Activated effector memory CD4-positive, alpha-beta T cell treated with Interleukin-2 at 50 U/mL for 16 hours (primary cell): ENCODE measurements at places on chromosomes 11 and 22.

DNA sequence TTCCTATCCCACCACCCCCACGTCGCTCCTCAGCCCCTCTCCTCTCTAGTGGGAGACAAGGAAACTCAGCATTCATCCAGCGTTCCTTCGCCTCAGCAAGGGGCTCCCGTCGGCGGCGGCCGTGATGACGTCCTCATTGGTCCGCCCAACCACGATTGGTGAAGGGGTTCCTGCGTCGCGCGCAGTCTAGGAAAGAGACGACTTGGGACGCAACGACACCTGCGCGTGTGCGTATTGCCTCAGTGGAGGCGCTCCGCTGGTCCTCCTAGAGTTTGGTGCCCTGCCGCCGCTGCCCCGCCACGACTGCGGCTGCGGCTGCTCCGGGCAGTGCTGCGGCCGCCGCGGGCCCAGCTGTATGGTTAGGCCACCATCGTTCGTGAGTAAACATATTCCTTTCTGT is 56.6 kb downstream of the CCDC81 start:
- no peak for DNase-seq

- no peak for DNase-seq
These were observed at the start of gene NXPE4 for GRCh38 chr11:114595571-114595970. TSS of gene NXPE4 (minus strand) at chr11:114595786. CDS start at chr11:114594759, 1,027 bp downstream.

DNA sequence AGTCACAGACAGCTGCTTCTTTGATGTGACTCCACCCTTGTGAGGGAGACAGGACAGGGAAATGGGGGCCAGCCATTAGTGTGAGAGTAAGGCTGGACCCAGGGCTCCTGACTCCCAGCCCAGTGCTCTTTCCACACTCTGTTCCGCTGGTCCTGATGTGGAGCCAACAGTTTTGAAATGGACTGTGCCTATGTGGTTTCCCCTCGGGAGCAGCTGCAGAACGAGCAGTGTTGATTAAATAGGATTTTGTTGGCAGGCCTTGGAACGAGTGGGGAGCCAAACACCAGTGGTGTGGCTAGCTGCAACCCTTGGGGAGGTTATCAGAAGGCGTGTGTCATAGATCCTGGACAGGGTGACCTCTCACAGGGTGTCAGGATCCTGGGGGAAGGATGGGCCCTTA is 66.5 kb upstream of the AMPD3 start:
- DNase-seq = no peak

DNA sequence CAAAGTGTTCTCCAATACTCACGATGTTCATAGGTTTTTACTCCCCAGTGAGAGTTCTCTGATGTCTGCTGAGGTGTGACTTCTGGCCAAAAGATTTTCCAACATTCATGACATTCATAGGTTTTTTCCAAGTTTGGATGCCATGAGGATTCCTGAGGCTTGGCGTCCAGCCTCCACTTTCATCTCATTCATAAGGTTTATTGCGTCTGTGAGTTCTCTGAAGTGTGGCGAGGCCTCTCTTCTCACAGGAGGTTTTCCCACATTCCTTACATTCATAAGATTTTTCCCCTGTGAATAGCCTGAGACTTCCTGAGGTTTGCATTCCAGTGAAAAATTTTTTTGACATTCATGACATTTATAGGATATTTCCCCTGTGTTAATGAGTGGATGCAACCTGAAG is 1014.1 kb downstream of the LRRC4C start:
- no peak for DNase-seq

- no peak for DNase-seq
These were observed 38.3 kb downstream of the PDGFB start for GRCh38 chr22:39206491-39206890.

GRCh38 chr11:17747131-17747955 is 12.8 kb downstream of the KCNC1 start:
- no peak for DNase-seq

DNA sequence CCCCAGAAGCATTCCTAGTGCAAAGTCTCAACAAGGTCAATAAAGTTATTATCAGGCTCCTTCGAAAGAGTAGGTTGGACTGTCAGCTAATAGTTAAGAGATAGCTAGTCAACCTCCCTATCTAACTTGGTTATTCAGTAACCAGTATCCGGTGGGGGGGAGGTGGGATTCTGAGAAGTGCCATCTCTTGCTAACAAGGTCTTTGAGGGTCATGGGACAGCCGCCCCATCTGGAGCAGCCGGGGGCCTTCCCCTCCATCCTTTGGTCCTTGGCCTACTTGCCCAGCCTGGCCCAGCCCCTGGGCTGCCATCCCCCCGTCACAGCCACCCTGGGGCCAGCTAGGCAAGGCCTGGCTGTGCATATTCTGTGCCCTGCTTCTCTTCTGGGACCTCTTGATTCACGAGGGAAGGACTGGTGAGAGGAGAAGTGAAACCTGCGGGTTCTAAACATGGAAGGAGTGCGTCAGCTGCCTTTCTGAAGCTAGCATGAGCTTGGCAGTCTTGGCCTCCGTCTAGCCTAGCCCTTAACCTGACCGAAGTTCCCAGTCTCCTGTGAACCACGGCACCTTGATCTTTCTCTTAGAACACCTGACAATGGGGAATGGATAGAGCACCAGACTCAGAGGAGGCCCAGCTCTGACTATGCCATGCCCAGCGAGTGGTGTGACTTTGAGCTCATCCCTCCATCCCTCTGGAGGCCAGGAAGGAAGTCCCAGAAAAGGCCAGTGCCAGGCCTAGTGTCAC is 9.3 kb downstream of the SLC37A2 start:
- no peak for DNase-seq

DNA sequence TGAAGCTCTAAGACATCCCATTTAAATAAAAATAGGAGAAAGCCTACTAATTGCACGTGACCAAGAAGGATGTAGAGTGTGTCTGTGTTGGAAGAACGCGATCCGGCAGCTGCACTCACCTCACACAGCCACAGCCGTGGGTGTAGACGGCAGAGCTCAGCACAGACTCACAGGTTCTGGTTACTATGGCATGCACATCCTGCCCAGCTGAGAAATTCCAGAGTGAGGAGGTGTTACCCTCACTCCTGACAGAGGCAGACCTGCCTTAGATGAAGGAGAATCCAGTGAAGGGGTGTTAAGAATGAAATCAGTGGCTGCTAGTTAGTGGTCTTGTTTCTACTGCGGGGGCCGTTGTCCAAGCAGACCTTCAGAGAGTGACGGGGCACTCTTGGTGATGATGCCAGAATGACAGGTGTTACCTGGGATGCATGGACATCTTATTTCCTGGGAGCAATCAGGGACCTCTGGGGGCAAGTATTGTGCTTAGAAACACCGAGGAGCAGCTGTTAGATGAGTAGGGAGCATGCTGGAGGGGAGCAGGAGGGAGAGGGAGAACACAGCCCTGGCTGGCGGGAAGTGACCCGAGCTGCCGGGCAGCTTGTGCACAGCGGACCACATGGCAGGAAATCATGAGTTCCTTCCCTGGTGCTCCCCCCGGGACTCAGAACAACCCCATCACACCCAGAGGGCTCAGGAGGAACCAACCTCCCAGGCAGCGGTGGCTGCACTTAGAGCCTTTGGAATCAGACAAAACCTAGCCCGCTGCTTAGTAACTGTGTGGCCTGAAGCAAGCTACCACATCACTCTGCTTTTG is 12.3 kb downstream of the KCNJ5 start:
- DNase-seq = no peak

DNA sequence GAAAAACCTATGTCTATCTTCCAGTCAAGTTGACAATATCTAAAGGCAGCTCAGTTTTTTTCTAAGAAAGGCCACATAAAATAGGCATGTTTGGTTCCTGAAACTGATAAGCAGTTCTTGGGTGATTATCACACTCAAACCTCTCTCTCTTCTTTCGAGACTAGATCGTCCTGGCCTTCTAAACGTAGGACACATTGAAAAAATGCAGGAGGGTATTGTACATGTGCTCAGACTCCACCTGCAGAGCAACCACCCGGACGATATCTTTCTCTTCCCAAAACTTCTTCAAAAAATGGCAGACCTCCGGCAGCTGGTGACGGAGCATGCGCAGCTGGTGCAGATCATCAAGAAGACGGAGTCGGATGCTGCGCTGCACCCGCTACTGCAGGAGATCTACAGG is 15.1 kb downstream of the CDPF1 start:
- DNase-seq = no peak

DNA sequence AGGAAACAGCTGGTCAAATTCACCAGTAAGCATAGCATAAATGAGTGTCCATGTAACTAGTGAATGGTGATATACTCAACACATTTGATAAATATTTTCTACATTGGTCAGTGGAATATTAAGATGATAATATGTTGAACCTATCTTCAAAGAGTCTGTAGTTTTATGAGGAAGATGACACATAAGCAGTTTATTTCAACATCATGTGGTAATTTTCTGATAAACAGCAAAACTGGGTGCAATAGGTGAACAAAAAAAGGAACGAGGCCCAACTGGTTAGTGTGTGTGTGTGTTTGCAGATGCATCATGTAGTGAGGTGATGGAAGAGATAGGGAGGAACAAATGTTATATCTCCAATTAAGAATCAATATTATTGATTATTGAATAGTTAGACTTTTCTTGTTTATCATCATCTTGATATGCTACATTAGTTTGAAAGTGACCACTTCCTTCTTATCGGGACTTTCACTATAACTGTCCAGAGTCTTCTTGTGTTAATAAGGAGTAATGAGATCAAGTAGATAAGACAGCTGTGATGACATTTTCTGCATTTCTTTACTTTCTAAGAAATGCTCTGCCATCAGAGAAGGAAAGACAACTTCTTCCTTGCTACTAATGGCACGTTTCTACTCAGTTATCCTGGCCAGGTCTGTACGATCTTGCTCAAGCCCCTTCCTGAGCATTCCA is 270.7 kb downstream of the ETS1 start:
- DNase-seq = no peak
